Stimulated activated CD4-positive, alpha-beta T cell treated with anti-CD3 and anti-CD28 coated beads, Interleukin-2, amount 100 ng/mL, for 48 hours (primary cell): ENCODE measurements at places on chromosomes 6 and 20.

- no peak for DNase-seq
Observed at GRCh38 chr6:32576250-32576649, 13.4 kb downstream of the HLA-DRB1 start.

- no peak for DNase-seq
Observed at GRCh38 chr6:84847390-84848160, 83.2 kb upstream of the TBX18 start.

- DNase-seq, result no peak
Observed at GRCh38 chr20:10466855-10467254, 31.8 kb downstream of the SLX4IP start.

- no peak for DNase-seq
Observed at GRCh38 chr20:58897488-58897887, 45.0 kb downstream of the GNAS start.

DNA sequence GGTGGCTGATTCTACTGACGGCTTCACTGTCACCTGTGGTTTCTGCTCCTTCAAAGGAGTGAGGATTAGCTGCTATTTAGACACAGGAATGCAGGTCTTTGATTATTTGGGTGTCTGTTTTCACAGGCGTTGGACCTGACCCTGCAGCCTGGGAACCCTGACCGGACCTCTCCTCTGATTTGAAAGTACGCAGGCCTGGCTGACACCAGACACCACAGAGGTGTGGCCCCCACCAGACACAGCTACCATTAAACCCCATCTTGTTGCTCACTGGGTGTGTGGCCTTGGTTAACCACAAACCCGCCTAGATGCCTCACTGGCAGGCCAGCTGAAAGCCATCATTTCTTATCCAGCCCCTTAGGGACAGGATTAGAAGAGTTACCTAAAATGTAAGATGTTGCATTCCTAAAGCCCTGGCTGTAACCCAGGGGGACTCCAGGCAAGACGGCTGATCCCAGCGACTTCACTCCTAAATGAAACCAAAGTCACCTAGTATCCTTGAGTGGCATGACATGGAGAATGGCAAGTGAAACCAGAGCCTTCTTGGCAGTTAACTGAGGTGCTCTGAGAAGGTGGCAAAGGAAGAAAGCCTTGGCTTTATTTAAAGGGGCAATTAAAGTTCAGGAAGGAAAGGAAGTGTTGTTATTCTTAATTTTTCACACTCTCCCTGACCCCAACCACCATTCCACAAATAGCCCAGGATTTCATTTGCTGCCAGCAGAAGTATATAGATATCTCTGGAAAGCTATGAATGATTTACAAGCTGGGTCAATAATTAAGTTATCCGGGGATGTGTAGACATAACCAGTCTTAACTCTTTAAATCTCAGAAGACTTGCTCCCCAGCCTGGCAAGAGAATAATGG is 169.9 kb downstream of the QRSL1 start:
- no peak for DNase-seq

DNA sequence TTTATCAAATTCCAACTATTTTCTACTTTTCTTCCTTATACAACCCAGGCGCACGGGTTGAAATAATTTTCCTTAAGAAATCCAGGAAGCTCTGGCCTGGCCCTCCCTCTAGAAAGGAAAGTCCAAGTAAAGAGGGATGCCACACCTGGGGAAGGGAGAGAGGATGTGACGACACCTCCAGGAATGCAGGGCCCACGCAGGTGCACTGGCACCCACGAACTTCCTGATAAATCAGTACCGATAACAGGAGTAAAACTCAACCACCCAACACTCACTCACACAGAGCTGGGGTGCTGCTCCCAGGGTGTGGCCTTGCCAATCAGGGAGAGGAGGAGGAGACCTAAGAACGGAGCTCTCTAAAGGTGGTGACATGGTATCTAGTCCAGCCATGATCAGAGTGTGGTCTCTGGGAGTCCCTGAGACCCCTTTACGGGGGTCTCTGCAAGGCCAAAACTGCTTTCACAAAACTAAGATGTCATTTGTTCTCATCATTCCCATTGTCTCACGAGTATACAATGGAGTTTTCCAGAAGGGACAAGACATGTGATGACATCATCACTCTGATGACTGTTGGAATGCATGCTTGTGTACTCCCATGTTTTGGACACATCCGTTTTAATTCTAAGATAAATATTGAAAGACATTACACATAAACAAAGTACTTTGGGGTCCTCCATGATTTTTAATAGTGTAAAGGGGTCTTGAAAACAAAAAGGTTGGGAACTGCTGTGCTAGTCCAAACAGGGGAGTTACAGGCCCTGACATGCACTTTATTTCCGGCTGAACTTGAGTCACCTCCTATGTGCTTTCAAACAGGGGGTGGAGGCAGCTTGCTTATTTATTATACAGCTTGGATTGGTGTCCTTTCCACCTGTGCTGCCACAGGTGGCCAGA is 2.2 kb upstream of the PARD6B start:
- DNase-seq, result no peak

DNA sequence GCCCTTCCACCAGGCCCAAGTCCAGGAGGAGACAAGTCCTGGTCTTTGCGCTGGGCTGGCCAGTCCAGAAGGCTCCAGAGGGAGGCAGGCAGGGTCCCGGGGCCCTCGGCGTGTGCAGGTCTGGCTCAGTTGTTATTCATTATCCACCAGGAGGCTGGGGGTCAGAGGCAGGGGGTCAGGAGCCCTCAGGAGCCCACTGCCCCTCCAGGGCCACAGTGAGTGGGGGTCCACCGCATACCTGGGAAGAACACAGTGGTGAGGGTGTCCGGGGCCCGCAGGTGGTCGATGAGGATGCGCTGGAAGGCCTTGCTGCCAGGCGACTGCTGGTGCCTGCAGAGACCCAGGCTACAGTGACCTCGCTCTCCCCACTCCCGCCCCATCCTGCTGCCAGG is 4.4 kb upstream of the C20orf144 start:
- DNase-seq, result no peak

DNA sequence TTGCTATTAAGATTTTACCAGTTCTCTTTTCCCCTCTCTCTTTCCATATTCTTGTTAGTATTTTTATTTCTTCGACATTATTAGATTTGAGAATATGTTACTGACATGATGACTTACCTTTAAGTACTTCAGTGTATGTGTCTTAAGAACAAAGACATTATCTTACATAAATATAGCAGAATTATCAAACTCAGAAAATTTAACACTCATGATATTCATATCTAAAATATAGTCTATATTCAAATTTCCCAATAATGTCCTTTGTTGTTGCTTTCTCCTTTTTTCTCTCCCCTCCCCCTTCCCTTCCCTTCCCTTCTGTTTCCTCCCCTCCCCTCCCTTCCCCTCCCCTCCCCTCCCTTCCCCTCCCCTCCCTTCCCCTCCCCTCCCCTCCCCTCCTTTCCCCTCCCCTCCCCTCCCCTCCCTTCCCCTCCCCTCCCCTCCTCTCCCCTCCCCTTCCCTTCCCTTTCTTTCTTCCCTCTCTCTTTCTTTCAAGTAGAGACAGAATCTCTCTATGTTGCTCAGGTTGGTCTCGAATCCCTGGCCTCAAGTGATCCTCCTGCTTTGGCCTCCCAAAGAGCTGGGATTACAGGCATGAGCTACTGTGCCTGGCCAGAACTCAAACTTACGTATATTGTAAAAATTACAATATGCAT is 56.5 kb downstream of the RSPH3 start:
- DNase-seq, result no peak

DNA sequence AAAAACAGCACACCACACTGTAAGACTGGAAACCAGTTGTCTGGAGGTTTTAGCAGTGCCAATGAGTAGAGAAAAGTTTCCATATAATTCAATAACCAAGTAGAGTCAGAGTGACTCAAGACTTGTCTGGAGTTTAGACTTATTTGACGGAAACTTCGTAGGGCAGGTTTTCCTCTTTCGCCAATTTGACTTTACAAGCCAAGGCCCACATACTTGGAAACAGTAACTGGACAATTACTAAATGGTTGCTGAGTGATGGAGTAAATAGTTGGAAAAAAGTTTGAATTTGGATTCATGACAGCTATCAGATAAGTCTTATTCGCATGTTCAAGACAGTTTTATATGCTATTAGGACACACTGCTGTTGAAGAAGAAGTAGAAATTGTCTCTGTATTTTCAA is 48.1 kb upstream of the CTAGE9 start:
- DNase-seq, result no peak
